CD4-positive, alpha-beta T cell treated with Interleukin-4 for 4 hours (primary cell): ENCODE measurements at places on chromosomes 3 and 15.
A peak's percentile ranks its signal among the peaks of the same experiment; 100 is the strongest.

- no peak for DNase-seq
Measured at GRCh38 chr15:59587085-59587826, 24.3 kb upstream of the GCNT3 start.

- DNase-seq, result no peak
Measured at GRCh38 chr3:63706321-63707085, 54.0 kb downstream of the SNTN start.

- DNase-seq, result no peak
Measured at GRCh38 chr3:173709026-173709425, 311.5 kb downstream of the NLGN1 start.

DNA sequence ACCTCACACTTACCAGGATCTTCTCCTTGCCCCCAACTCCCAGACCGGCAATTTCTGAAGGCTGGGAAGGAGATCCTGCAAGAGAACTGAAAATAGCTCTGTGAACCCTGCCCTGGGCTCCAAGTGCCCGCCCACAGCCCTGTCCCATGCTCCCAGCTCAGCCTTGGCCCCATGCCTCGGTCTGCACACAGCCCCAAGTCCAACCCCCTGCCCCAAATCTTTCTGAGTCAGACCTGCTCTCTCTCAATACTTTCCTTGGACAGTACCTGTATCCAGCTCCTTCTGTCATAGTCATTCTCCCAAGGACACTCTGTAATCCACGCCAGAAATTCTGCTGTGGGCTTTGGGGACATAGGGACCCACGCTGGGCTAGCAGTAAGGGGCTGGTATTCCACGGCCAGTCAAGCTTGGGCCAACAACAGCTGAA, 6.3 kb upstream of the SMAD3 start:
- no peak for DNase-seq

DNA sequence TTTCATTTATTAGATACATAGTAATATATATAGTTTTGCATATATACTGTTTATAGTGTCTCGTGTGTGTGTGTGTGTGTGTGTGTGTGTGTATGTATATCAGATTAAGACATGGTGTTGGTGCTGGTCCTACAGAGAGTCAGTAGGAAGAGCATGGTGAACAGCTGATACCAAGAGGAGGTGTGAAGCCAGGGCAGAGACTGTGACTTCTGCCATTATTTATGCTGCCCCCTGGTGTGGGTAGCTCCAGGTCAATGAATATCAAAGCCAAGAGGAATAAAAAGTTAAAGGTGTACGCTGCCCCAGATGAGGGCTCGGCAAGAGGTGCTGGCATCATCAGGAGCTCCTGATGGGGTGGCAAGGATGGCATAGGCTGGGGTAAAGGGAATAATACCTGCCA, 299.5 kb upstream of the RASGRP1 start:
- no peak for DNase-seq

- no peak for DNase-seq
Measured at GRCh38 chr15:39922462-39923092, 2.5 kb upstream of the GPR176 start.

- no peak for DNase-seq
Measured at GRCh38 chr15:51079226-51079625, 15.5 kb downstream of the TNFAIP8L3 start.

DNA sequence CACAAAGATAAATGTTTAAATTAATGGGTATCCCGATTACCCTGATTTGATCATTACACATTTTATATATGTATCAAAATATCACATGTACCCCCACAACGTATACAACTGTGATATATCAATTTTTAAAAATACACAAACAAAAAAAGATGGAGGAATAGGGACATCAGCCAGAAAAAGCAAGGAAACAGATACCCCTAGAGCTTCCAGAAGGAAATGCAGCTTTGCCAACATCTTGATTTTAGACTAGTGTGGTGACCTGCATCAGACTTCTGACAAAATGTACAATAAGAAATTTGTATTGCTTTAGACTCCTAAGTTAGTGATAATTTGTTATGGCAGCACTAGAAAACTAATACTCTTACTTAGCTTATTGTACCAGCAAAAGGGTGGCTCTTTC, 483.8 kb downstream of the TUSC7 start:
- no peak for DNase-seq

DNA sequence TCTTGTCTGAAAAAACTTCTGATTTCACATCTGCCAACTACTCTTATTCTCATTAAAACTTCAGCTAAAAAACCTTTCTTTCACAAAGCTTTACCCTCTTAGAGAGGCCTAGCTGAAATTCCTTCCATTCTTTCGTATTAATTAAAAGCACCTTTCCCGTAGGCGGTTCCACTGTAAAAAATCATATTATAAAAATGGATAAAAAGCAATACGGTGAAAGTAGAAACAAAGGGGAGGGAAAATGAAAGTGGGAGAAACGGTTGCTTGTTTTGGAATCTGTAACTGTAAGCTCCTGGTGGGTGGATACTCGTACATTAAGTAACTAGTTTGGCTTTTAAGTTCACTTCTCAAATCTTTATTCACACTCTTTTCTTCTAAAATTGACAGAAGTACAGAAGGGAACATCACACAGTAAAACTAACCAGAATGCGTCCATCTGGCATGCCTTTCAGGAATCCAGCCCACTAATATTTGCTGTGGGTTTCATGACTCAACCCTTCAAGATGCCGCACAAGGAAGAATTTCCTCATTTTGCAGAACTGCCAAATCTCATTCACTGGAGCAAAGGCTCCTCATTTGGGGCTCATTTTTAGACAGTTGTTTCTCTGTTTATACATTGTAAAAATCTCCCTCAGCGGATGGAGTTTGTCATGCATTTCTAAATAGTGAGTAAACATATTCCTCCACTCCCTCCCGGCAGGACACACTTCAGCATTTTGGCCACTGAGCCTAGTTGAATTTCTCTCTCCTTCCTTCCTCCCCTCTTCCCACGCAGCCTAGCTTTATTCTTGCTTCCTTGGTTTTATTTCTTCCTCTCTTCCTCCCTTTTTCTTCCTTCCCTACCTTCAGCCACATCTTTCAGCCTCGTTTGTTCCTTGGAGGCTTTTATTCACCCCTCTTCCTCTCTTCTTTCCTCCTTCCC, 419.5 kb upstream of the NAALADL2 start:
- DNase-seq, result no peak

DNA sequence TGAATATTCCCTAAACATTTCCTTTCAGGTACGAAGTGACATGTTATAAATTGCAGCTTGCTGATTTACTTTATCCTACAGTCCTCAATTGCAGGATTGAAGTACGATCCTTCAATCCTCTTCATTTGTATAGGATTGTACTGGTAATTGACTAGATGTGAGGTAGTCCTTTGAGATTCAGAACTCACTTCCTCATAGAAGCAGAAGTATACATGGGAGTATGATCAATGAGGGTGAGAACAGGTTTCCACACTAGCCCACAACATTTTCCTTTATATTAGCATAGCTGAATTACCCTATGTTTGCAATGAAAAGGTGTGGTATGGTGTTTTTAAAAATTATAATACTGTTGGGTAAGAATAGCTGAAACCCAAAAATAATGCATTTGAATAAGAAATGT, 160.0 kb upstream of the UMPS start:
- no peak for DNase-seq

GRCh38 chr15:90558171-90558573, 28.4 kb downstream of the CRTC3 start:
- no peak for DNase-seq

- DNase-seq, result no peak
Measured at GRCh38 chr15:55195996-55196395, 745 bp downstream of the RSL24D1 start.

DNA sequence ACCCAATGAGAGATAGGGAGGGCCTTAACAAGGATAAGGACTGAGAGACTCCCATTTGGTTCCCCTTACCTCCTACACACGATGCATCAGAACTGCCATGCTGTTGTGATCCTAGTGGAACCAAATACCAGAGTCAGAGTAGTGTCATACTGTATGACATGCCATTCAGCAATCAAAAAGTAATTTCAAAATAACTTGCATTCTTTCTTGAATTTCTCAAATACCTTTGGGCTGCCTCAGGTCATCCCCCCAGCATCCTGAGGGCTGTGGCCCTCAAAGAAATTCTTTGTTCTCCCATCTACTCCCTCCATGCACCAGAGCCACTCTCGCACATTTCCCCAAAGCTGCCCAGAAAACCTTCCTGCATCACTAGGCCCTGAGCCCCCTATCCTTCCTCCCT, 68.9 kb upstream of the PPP2R3A start:
- no peak for DNase-seq

GRCh38 chr15:42035435-42035761, 14.6 kb upstream of the PLA2G4E start:
- DNase-seq, result no peak

GRCh38 chr3:1406250-1406649, 313.4 kb downstream of the CNTN6 start:
- no peak for DNase-seq

DNA sequence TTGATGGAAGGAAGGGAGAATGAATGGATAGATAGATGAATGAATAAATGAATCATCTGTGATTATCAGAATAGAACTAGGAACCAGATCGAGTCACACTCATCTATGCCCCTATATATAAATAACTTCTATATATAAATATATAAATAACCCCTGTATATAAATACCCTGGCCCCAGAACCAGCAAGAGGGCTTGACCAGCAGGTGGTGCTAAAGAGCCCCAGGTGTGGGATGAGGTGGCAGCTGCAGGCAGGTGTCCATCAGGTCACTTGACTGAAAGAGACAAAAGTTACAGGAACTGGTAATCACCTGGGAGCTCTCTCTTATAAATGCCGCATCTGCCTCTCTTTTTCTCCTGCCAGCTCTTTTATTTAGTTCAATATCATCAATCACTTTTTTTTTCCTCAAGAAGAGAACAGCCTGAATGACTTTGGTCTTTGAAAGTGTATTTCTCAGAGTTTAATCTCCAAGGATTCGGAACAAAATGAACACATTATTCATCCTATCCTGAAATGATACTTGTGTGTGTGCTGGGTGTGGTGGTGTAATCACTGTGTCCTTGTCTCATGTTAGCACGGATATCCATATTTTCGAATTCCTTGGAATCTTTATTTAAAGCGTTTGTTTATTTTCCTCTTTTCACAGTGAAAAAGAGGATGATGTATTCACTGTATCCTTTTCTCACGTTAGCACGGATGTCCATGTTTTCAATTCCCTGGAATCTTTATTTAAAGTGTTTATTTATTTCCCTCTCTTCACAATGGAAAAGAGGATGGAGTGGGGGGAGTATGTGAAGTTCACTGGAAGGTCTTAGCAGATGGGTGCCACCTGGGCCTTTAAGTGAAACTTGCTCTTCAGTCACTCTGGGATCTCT, 35.4 kb upstream of the ATG7 start:
- DNase-seq, result peak; percentile 70

DNA sequence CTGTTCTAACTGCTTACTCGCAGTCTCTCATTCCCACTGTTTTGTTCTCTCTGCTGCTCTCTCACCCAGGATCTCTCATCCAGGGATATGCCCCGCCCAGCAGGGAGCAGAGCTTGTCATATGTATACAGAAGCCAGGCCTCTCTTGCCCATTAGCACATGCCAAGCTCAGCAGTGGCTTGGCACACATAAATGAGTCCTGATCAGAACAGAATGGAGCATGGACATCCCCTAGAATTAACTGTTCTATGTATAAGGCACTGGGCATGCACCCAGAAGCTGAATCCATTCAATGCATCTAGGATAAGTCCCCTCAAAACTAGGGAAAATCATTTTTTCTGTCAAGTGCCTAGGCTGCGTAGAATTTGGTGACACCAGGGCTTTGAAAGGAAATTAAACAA, 61.6 kb downstream of the IGSF11 start:
- no peak for DNase-seq

GRCh38 chr3:102885289-102885688, 450.5 kb downstream of the ZPLD1 start:
- DNase-seq, result no peak

DNA sequence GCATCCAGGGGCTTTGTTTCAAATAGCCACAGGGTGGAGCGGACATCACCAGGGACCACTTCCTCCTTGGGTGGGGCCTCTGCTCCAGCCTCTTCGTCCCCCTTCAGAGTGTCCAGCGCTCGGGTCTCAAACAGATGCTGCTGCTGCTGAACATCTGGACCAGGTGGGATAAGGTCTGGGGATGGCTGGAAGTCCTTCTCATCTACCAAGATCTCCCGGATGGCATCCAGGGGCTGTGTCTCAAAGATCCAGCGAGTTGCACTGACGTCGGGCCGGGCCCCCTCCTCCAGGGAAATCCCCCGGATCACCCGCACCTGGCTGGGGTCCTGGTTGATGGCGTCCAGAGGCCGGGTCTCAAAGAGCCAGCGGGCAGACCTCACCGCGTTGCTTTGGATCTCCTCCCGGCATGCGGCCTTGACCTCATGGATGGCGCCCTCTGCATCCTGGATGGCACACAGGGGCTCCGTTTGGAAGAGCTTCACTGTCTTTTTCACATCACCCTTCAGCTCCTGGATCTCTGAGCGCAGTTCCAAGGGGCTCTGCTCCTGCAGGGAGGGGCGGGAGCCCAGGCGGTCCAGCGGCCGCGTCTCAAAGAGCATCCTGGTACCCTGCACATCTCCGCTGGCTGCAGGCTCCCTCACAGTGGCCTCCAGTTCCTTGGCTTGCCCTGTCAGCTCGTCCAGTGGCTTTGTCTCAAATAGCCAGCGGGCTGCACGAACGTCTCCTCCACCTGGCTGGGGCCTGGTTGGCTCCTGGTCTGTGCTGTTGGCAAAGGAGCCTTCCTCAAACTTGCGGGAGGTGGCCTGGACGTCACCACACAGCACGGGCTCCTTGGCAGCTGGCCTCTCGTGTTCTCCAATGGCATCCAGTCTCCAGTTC, 3.9 kb downstream of the XIRP1 start:
- DNase-seq, result no peak

DNA sequence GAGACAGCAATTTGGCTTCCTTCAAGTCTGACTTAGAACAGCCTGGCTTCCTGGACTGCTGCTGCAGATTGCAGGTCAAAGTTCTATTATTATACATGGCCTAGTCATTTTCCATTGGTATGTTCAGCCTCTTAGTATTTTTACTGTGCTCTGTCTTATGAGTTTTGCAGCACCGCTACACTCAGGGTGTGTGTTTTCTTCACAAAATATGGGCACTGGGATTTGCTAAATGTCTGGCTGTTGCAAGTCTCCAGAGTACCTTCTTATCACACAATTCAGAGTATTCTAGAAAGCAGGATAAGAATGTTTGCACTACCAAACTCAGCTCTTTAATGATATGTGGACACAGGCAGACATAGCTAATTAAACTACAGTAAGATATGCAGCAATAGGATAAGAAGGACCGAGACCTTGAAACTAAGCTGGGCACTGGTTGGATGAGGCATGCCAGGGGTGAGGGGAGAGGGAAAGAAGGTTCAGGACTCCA, 203.0 kb upstream of the PDZRN3 start:
- DNase-seq, result no peak
